Bronchial epithelial cell (primary cell): ENCODE measurements at places on chromosomes 7 and 10. TPM values are rescaled to one million over a fixed set of nuclear protein-coding genes. Genes with fewer than 3 reads are reported as not detected.

The GTF2I gene
- 41.9 and 46.1 TPM in 2 replicates for total RNA-seq

The SDK1 gene
- total RNA-seq, result 0.26 and 0.51 TPM in 2 replicates

The KCNMA1 gene
- 15.8 and 16.3 TPM in 2 replicates for total RNA-seq

The POLR2J2 gene
- 2.3 and 3.4 TPM in 2 replicates for total RNA-seq

The SVOPL gene
- under 0.01 and 0.38 TPM in 2 replicates for total RNA-seq

The MEIG1 gene
- total RNA-seq, result not detected in 2 replicates
